Ecto neural progenitor cell (in vitro differentiated cells): ENCODE measurements at places on chromosomes 12 and 14.

DNA sequence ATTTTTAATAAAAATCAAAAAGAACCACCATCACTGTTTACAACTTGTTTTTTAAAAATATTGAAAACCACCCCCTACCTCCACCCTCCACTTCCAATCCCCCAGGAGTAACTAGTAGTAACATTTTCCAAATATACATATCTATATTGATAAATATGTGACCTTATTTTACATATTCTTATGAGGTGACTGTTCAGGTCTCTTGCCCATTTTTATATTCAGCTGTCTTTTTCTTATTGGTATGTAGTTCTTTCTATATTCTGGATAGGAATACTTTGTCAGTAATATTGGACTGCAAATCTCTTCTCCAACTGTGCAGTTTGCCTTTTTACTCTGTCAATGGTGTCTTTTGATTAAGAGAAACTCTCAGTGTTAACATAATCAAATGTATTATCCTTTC is 59.0 kb upstream of the EIF5 start:
- DNase-seq: no peak

- DNase-seq: no peak
Measured at GRCh38 chr12:49017891-49018260, 700 bp downstream of the PRKAG1 start.

GRCh38 chr12:1644534-1645438 is 15.8 kb downstream of the WNT5B start:
- no peak for DNase-seq

DNA sequence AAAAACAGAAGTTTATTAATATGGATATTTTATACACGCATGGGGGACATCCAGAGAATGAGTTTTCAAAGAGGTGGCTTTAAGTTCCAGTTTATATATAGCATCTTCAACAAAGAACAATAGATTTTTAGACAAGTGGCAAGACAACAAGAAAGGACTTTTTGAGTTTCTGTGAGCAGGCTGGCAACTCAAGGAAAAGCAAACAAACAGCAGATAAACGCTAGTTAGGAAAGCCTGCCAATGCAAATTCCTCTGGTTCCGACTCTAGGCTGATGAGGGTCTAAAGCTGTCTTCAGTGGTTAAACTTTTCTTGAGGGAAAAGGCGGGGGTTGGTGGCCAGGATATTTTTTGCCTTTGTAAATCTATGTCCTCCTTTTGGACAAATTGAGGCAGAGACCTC is 78.4 kb upstream of the EEA1 start:
- DNase-seq: no peak

DNA sequence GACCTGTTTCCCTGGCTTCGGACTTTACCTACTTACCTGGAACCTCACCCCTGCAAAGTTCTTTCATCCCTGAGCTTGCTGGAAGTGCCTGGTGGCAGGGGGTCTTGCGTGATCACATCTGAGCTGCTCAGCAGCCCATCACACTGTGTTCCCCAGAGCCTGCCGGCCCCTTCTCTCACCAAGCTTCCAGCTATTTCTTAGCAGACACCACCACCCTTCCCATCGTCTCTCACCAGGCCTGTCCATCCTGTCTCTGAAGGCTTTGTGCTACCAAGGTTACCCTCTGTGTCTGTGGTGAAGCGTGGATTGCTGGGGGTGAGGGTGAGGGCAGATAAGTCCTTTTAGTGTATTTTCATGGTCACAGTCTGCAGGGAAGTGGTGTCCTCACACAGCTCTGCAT is 78.8 kb upstream of the NRXN3 start:
- no peak for DNase-seq

DNA sequence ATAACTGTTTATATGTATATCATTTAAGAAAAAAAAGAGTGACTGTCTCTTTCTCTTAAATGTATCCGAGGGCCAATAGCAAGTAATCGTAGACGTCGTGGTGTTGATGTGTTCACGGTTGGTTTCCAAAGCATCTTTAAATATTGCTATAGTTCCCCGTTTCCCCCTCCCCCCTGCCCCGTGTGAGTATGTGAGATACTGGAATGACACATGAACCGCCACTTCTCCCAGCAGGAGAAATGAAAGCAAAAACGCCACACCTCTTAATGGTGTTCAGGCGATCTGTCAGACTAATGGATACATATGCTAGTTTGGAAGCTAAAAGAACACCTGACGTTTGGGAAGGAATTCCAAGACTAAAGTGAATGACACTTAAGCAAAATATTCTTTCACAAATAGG is 258.3 kb downstream of the FOXN3 start:
- no peak for DNase-seq

DNA sequence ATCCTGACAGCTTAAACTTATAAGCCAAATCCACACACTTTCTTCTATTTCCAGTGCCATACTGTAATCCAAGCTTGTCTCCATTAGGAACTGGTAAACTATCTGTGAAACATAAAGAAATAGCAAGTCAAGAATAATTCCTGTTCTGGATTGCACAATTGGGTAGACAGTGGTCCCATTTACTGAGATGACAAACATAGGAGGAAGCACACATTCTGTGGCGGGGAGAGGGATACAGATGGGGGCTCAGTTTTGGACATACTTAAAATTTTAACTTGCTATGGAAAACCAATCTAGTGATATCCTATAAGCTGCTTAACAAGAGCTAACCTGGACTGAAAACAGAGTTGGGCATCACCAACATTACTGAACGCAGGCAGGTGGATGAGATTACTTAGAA is 16.3 kb downstream of the MAP4K5 start:
- DNase-seq: no peak

DNA sequence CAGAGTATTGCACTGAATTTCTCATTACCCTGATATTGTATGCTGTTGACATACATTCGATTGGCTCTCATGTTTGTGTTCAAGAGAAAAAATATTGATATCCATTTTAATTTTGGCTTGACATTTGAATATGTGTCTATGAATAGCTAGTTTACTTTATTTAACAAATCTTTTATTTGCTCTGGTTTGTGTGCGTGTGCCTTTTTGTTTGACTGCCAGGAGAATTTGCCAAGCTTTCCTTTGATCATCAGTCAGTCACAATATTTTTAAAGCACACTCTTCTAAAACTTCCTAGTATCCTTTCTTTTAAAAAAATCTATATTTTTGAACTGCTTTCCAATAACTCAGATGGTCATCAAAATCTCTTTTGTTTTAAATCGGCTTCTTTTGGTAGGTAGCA is 179.3 kb upstream of the FLRT2 start:
- DNase-seq: no peak

DNA sequence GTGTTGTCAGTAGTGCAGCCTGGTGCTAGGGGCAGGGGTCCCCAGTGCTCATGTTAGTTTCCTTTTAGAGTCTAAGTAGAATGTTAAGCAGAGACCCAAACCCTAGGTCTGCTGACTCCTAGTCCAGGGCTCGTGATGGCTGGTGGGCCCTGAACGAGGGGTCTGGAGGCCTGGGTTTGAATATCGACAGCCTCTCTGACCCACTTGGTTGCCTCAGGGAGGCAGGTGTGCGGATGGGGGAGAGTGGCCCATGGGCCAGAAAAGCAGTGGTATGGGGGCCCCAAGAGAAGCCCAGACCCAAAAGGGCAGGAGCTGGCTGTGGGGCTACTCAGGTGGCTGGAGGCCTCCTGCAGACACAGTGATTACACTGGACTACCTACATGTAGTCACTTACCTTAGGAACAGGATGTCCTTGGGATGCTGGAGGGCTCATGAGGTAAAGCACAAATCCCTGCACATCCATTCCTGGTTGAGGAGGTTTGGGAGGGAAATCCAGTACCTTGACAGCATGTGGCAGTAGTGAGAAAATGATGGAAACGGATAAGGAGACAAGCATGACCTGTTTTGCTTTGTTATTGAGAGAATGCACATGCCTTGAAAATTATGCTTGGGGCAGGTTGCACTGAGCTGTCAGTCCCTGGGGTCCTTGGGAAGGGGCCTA is 1.7 kb upstream of the SLC25A29 start:
- DNase-seq: no peak

DNA sequence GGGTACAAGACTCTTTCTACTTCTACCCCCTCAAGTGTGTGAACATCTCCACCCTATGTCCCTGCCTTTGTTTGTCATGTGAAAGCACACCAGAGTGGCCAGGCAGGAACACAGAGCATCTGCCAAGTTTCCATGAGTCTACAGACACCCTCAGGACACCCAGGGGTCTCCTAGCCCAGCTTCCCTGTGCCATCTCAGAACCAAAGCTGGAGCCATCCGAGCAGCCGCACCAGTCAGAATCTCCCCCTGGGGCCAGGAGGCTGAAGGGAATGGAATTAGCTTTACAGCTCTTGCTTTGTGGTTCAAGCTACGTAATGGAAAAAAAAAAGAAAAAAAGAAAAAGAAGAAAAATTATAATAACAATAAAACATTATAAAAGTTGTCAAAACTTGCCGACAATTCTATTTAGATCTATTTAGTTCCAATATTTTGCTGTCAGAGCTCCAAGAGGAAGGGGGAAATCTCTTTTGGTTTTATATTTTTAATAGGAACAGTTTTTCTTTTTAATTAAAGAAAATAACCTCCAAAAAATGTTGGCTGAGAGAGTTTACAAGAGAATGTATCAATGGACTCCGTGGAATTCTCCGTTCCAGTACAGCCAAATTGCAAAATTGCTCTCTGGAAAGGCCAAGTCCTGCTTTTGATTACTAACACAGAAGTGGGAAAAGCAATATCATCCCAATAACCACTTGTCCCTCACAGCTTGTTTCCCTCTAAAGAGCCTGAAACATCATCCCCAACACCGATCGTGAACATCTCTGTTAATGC is 37.1 kb downstream of the TBX5 start:
- DNase-seq: no peak

GRCh38 chr14:50998612-50999011 is 54.3 kb upstream of the PYGL start:
- DNase-seq: no peak

- DNase-seq: no peak
Measured at GRCh38 chr12:60278209-60278608, 682.4 kb downstream of the SLC16A7 start.

DNA sequence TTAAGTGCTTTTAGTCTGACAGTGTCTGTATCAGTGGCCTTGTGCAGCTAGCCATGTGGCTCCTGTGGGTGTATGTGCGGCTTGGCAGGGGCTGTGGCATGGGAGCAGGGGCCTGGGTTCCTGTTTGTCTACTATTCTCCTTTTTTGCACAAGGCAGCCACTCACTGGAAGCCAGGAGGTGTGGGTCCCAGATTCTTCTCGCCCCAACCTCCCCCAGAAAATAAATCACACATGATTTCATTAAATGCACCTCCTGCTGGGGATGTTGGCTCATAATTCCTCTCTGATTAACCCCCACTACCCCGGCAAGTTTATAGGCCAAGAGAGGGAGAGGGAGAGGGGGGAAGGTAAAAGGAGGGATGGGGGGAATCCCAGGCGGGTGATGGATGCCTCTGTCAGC is 17.6 kb downstream of the CALCOCO1 start:
- DNase-seq: no peak

- DNase-seq: no peak
Measured at GRCh38 chr12:52199294-52199919, 7.6 kb upstream of the KRT80 start.

- no peak for DNase-seq
Measured at GRCh38 chr14:71574976-71575375, 357.3 kb upstream of the RGS6 start.

GRCh38 chr12:17344649-17345048 is 738.7 kb upstream of the LMO3 start:
- DNase-seq: no peak

GRCh38 chr12:40225984-40226602 is 1.3 kb downstream of the LRRK2 start:
- no peak for DNase-seq

- no peak for DNase-seq
Measured at GRCh38 chr12:26416550-26416949, 221.2 kb downstream of the SSPN start.

GRCh38 chr12:92088805-92089204 is 56.8 kb downstream of the BTG1 start:
- DNase-seq: no peak

DNA sequence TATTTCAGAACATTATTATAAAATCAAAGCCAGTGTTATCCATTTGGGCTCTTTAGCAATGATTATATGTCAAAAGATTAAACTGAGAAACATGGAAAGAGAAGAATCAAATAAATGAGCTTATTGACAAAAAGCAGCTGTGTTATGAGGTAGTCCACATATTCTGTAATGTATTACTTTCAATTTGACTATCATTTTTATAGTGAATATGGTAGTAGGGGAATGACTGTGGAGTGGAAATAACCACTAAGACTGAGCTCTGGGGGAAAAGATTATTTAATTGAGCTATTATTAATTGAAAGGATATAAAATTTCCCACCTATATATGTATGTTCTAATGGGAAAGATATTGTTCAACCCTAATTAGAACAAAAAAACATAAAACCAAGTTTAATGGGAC is 381.3 kb downstream of the TMTC2 start:
- DNase-seq: no peak

DNA sequence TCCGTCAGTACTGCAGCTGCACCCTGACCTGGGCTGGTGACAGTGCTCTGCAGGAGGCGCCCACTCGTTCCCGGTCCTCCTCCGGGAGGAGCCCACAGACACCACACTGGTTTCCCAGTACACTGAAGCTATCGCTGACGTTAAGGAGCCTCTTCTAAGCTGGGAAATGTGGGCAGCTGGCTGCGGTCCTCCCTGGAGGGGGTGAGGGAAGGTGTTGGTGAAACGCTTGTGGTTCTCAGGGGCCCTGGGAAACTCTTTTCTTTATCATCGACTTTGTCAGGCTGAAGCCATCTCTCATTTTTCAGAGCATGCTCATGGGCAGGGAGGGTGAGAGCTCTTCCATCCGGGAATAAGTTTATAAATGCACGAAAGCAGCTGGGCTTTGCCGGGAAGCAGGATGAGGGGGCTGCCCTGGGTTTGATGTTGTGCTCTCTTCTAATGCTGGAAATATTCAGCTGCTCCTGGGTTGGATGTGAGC is 176.0 kb downstream of the CHST11 start:
- DNase-seq: no peak

DNA sequence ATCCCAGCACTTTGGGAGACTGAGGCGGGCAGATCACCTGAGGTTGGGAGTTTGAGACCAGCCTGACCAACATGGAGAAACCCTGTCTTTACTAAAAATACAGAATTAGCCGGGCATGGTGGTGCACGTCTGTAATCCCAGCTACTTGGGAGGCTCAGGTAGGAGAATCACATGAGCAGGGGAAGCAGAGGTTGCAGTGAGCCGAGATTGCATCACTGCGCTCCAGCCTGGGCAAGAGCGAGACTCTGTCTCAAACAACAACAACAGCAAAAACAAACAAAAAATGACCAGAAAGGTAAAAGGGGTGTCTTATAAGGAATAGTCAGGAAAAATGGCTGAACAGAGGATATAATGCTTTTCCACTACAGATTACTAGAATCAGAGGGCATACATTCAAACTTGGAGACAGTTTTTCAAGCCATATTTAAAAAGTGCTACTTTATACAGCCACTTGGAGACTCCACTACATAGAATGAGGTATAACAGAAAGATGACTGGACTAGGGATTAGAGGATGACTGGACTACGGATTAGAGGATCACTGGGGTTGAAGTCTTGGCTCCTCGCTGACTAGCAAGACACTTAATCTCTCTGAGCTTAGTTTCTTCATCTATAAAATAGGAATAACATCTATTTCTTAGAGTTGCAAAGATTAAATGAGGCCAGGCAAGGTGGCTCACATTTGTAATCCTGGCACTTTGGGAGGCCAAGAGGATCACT is 4.9 kb upstream of the CS start:
- DNase-seq: no peak
